A549 treated with RU486 at 1 μM for 4 hours (cell line): ENCODE measurements at places on chromosomes 7 and 10. TPM values are rescaled to one million over a fixed set of nuclear protein-coding genes. Genes with fewer than 3 reads are reported as not detected.

MRPS33 gene
- 101 to 128 TPM (median 118 TPM) in 5 replicates for total RNA-seq

JCAD gene
- total RNA-seq = 7.7 to 8.7 TPM (median 7.7 TPM) in 5 replicates

SH2B2 gene
- 1.7 to 3.7 TPM (median 3.3 TPM) in 5 replicates for total RNA-seq

CALCR gene
- total RNA-seq = 0.02 TPM in 1 of 5 replicates, not detected in the others

GNGT1 gene
- not detected in 5 replicates for total RNA-seq

ELAPOR2 gene
- 0.06 to 0.17 TPM in 2 of 5 replicates, not detected in the others for total RNA-seq

CDHR3 gene
- 3.8 to 5.6 TPM (median 5.1 TPM) in 5 replicates for total RNA-seq

INTS15 gene
- total RNA-seq = 20.5 to 28.9 TPM (median 25.1 TPM) in 5 replicates

DPP6 gene
- not detected in 5 replicates for total RNA-seq

NAMPT gene
- 117 to 197 TPM (median 127 TPM) in 5 replicates for total RNA-seq

PLEKHS1 gene
- 0.03 to 0.14 TPM (median 0.07 TPM) in 3 of 5 replicates, not detected in the others for total RNA-seq

SLC16A12 gene
- 0.05 TPM in 1 of 5 replicates, not detected in the others for total RNA-seq

SORCS3 gene
- total RNA-seq = not detected in 5 replicates

TMEM236 gene
- 0.03 to 0.07 TPM (median 0.06 TPM) in 5 replicates for total RNA-seq

IGF2BP3 gene
- 15.8 to 28.0 TPM (median 25.1 TPM) in 5 replicates for total RNA-seq

CCSER2 gene
- total RNA-seq = 7.2 to 13.8 TPM (median 10.4 TPM) in 5 replicates

MRPL43 gene
- 76.3 to 106 TPM (median 97.8 TPM) in 5 replicates for total RNA-seq

NPFFR1 gene
- total RNA-seq = 0.01 TPM in 1 of 5 replicates, not detected in the others

TDRD1 gene
- not detected in 5 replicates for total RNA-seq

MPP7 gene
- 0.06 to 0.23 TPM (median 0.10 TPM) in 3 of 5 replicates, not detected in the others for total RNA-seq

ANXA8 gene
- total RNA-seq = 25.9 to 36.6 TPM (median 29.7 TPM) in 5 replicates

CHRM2 gene
- not detected in 5 replicates for total RNA-seq

TAC1 gene
- not detected in 5 replicates for total RNA-seq

NRP1 gene
- total RNA-seq = 84.8 to 110 TPM (median 90.9 TPM) in 5 replicates

CYP26C1 gene
- not detected in 5 replicates for total RNA-seq

CDH23 gene
- total RNA-seq = 1.9 to 3.2 TPM (median 2.8 TPM) in 5 replicates

ZNF365 gene
- 0.92 to 1.2 TPM (median 0.94 TPM) in 5 replicates for total RNA-seq

MUC3A gene
- total RNA-seq = 10.0 to 17.6 TPM (median 16.9 TPM) in 5 replicates

KCNH2 gene
- 0.29 to 0.61 TPM (median 0.37 TPM) in 5 replicates for total RNA-seq

NPY gene
- total RNA-seq = not detected in 5 replicates

ASZ1 gene
- total RNA-seq = not detected in 5 replicates

CFAP70 gene
- 0.11 to 0.16 TPM (median 0.14 TPM) in 5 replicates for total RNA-seq

SUPV3L1 gene
- total RNA-seq = 34.9 to 49.1 TPM (median 37.8 TPM) in 5 replicates

ODAD2 gene
- 0.07 TPM in 1 of 5 replicates, not detected in the others for total RNA-seq

KLF14 gene
- 0.05 to 0.06 TPM in 2 of 5 replicates, not detected in the others for total RNA-seq

CHAT gene
- not detected in 5 replicates for total RNA-seq

RRP12 gene
- 52.6 to 75.2 TPM (median 61.0 TPM) in 5 replicates for total RNA-seq

ANKRD22 gene
- 0.14 to 0.46 TPM (median 0.27 TPM) in 5 replicates for total RNA-seq

SPDYE2B gene
- total RNA-seq = not detected in 5 replicates

ACTL6B gene
- not detected in 5 replicates for total RNA-seq

ZNF735 gene
- total RNA-seq = not detected in 5 replicates

SHH gene
- 1.4 to 3.5 TPM (median 2.4 TPM) in 5 replicates for total RNA-seq
